ENCODE measurements at places on chromosomes 12 and 14. TPM values are rescaled to one million over a fixed set of nuclear protein-coding genes. Genes with fewer than 3 reads are reported as not detected.

The OTX2 gene
- total RNA-seq = not detected

The VWF gene
- 0.81 TPM for total RNA-seq

The CLSTN3 gene
- 7.7 TPM for total RNA-seq

The CCDC38 gene
- not detected for total RNA-seq

The GNG2 gene
- 23.1 TPM for total RNA-seq

The AQP6 gene
- not detected for total RNA-seq

The NELL2 gene
- not detected for total RNA-seq

The PPFIA2 gene
- 2.7 TPM for total RNA-seq

The RNF212B gene
- not detected for total RNA-seq

The SERPINA10 gene
- not detected for total RNA-seq

The AMN gene
- total RNA-seq = 0.16 TPM

The CRIP2 gene
- 76.9 TPM for total RNA-seq

The LAG3 gene
- 0.61 TPM for total RNA-seq

The TTC8 gene
- total RNA-seq = 39.6 TPM

The PLEKHA5 gene
- total RNA-seq = 39.7 TPM

The PKP2 gene
- total RNA-seq = not detected

The PRH2 gene
- not detected for total RNA-seq

The RNF31 gene
- 53.8 TPM for total RNA-seq

The CYP27B1 gene
- total RNA-seq = 1.2 TPM

The KRT8 gene
- 0.65 TPM for total RNA-seq

The ADAM20 gene
- total RNA-seq = 0.49 TPM

The ANKRD33 gene
- total RNA-seq = not detected

The GALNT4 gene
- total RNA-seq = 13.8 TPM

The TAS2R19 gene
- total RNA-seq = 9.6 TPM

The OR6C2 gene
- not detected for total RNA-seq

The RIN3 gene
- 15.6 TPM for total RNA-seq

The MYO1H gene
- not detected for total RNA-seq

The STON2 gene
- 162 TPM for total RNA-seq

The CLEC9A gene
- not detected for total RNA-seq

The ABHD4 gene
- 23.0 TPM for total RNA-seq

The LHX5 gene
- not detected for total RNA-seq

The P3H3 gene
- total RNA-seq = 72.1 TPM

The FOXN4 gene
- total RNA-seq = not detected

The USP5 gene
- 87.1 TPM for total RNA-seq

The DBX2 gene
- total RNA-seq = 0.12 TPM

The GDF3 gene
- not detected for total RNA-seq

The NT5DC3 gene
- 8.3 TPM for total RNA-seq

The AQP5 gene
- total RNA-seq = not detected

The BMP4 gene
- total RNA-seq = 5.0 TPM

The LRP6 gene
- 39.3 TPM for total RNA-seq

The SMIM41 gene
- 0.24 TPM for total RNA-seq

The TDRD9 gene
- total RNA-seq = 1.3 TPM

The CYP46A1 gene
- total RNA-seq = 0.36 TPM

The PCED1B gene
- 0.97 TPM for total RNA-seq

The APOF gene
- not detected for total RNA-seq

The LACRT gene
- not detected for total RNA-seq

The KRT74 gene
- not detected for total RNA-seq

The ITGA7 gene
- 4.4 TPM for total RNA-seq

The PRICKLE1 gene
- 2.6 TPM for total RNA-seq

The ZCCHC8 gene
- total RNA-seq = 13.1 TPM
